ENCODE measurements at places on chromosomes 1 and 21.

- DNase-seq, result no peak
Measured at GRCh38 chr21:28483301-28484035, 509.2 kb downstream of the LTN1 start.

GRCh38 chr1:171126504-171126903, 35.8 kb downstream of the FMO3 start:
- DNase-seq, result no peak

- no peak for DNase-seq
Measured at GRCh38 chr21:25175938-25176337, 431.3 kb downstream of the MRPL39 start.

- no peak for DNase-seq
Measured at GRCh38 chr1:232641507-232641906, 11.6 kb upstream of the SIPA1L2 start.

DNA sequence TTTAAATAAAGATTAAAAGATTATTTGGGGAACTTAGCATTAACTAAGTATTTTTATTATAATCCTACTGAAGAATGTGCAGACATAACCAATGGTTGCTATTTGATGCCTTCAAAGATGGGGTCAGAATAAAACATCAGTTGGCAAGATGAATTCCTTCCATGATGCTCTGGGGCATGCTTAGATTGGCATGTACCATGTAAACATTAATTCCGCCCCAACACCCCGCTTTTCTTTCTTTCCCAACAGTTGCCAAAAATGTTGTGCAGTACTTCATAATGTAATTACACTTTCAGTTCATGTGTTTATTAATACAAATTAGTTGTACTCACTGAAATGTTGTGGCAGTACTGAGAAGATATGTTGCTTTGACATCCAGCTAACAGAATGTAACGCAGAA, 82.6 kb downstream of the SPAG17 start:
- no peak for DNase-seq

GRCh38 chr1:89657886-89658285, 25.0 kb downstream of the LRRC8C start:
- no peak for DNase-seq

- no peak for DNase-seq
Measured at GRCh38 chr1:115706587-115707425, 61.7 kb downstream of the CASQ2 start.

DNA sequence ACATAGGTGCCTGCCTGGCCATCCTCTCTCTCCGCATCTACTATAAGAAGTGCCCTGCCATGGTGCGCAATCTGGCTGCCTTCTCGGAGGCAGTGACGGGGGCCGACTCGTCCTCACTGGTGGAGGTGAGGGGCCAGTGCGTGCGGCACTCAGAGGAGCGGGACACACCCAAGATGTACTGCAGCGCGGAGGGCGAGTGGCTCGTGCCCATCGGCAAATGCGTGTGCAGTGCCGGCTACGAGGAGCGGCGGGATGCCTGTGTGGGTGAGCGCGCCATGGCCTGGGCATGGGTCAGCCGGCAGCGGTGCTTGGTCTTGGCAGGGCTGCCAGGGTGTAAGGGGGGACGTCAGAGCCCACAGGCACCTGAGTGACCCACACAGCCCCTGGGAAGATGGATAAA, 13.3 kb downstream of the EPHA8 start:
- no peak for DNase-seq

DNA sequence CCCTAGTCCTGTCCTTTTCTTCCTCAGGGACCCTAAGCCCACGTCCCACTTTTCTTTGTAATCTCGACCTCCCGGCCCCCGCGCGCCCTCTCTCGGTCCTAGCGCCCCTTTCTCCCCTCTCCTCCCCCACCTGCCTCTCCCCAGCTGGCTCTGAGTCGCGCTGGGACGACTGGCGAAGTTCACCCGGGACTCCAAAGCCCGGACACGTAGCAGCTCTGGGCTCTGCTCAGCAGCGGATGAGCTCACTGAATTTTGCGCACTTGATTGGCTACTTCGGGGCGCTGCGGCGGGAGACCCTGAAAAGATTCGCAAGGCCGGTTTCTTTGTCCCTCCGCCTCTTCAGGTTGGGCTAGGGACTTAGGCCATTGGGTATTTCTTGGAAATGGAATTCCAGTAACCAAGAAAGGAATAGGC, 16.3 kb upstream of the ACKR1 start:
- no peak for DNase-seq

GRCh38 chr1:174931214-174931613, 68.5 kb upstream of the CACYBP start:
- DNase-seq, result no peak

- DNase-seq, result no peak
Measured at GRCh38 chr1:27152829-27153548, 1.9 kb downstream of the SLC9A1 start.

DNA sequence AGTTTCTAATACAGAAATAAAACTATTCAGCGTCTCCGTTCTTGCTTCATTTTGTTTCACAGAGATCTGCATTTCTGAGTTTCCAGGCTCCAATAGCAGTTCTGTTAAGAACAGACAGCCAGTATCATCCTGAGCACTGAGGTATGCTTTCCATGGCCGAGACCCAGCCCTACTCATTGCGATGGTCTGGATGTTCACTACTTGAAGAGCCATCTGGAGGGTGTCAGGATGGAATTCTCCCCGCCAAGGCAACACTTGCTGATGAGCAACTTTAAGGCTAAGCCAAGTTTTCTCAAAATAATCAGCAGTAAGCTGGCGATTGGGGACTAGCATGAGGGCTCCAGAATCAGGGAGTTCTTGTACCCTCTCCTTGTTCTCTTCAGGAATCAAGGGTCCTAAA, 7.7 kb upstream of the BCL2L15 start:
- DNase-seq, result no peak

GRCh38 chr1:201535046-201535918, 3.6 kb upstream of the NAV1 start:
- no peak for DNase-seq

DNA sequence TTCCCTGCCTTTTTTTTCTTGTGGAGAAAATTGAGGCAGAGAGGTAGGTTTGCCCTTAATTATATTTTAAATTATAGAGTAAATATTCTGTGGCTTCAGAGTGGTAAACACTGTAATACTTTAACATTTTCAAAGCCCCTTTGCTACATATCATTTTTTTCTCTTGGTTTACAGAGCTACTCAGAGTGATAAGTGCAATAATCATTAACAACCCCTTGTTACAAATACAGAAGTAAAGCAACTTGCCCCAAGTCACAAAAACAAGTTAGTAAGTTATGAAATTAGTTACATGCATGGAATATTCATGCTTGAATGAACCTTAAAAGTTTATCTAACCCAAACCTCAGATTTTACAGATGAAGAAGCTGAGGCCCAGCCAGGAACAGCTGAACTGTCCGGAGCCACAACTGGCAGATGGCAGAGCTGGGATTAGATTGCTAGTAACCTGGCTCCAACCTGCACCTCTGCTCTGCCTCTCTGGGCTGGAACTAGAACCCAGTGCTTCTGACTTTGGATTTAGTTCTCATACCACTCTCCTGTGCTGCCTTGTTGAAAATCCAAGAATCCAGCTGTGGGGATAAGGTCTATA, 48.7 kb downstream of the TNN start:
- DNase-seq, result no peak

DNA sequence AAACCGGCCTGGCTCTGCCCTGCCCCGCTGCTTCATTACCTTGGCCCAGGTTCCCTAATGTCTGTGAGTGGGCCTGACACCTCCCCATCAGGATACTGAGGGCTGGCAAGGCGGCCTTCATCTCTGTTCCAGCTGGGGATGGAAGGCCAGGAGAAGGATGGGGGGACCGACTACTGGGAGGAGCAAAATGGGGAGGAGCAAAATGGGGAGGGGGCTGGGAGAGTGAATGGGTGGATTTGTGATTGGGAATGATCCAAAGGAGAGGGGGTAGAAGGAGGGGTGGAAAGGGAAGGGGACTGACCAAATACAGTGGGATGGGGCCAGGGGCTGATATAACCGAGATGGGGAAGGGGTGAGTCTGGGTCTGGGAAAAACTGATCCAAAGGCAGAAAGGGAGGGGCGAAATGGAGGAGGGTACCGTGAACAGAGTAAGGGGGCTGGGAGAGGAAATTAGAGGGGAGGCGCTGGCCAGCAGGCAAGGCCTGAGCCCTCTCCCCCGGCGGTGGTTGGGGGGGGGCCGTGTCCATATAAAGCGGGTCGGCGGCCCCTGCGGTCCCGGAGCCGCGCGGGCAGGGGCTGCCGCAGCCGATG, at the start of gene FOXE3:
Gene FOXE3 (plus strand): TSS at position 558 of the 591 bp plus-strand sequence. CDS start 31 bp downstream, at position 589.
- DNase-seq, result no peak

DNA sequence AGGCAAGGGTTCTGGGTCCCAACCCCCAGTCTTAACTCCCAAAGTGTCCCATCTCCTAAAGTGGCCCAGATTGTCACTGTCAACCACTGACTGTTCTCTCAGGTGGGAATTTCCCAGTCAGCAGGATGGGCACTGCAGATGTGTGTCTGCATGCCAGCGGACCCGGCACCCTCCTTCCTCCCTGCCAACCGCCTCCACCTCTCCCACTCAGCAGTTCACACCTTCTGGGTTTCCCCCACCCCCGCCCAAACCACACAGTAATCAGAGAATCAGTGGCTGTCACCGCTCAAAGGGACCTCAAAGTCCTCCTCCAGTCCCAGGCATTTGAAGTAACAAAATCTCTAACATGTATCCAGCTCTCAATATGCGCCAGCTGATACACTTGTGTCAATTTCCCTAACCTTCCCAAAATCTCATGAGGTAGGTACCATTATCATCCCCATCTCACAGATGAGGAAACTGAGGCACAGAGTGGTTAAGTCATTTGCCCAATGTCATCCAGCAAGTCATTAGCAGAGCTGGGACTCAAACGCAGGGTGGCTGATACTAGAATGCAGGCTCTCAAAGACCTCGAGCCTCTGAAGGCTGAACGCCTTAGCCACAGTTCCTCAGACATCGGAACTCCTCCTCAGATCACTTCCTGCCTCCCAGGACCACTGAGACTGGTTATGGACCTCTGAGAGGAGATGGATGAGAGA, 4.8 kb downstream of the RUNX3 start:
- DNase-seq, result peak; percentile 81

GRCh38 chr21:38795475-38795874, 10.3 kb upstream of the ETS2 start:
- DNase-seq, result no peak

DNA sequence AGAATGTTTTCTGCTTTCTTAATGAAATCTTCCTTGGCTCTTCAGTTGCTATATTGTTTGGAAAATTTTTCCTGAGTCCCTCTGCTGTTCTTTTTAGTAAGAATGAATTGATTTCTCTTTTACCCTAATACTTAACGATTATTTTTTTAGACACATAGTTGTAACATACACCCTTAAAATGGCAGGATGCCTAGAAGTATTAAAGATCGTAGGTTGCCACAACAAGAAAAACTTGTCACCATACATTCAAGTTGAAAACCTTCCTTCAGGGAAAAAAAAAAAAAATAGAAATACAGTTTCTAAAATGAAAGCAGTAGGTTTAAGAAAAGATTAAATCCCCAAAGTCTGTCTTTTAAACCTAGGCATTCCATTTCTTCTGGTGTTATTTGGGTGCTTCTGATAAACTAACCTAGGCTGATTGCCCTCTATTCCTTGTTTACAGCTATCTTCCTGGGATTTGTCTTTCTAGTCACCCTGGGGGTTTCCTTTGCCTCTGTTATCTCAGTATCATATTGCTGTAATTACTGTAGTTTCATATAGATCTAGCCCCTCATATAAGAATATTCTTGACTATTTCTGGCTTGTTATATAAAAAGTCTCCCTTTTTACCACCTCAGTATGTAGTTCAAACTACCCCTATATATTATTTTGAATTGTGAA, 16.8 kb downstream of the SUCO start:
- no peak for DNase-seq

DNA sequence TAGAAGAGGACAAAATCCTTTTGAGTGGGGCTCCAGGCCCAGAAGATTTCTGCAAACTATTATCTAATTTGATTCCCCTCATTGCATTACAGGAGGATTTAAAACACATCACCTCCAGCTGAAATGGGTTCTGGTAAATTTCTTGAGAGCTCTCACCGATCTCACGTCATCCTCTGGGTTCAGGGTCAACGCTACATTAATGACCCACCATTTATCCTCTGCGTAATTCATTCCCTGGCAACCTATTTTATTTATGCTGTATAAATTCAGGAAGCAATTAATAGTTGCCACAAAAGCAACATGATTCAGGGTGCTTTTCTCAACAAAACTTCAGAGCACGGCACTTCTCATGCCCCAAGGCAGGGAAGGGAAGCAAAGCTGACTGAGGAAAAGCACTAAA, 38.9 kb downstream of the LMX1A start:
- no peak for DNase-seq

DNA sequence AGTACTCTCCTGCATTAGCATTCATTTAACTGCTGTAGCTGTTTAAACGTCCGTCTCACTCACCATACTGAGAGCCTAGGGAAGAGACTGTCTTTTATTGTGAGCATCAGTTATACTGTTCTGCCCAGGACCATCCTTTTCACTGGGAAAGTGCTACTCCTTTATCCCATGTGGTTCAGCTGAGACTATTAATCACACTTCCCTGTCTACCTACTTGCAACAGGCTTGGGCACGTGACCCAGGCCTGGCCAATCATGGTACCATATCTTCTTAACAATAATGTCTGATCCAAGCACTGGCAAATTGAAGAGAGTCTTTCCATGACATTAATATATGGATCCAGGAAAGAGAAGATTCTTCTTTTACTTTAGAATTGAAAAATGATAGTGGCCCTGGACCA, 108.1 kb downstream of the TM2D1 start:
- no peak for DNase-seq

DNA sequence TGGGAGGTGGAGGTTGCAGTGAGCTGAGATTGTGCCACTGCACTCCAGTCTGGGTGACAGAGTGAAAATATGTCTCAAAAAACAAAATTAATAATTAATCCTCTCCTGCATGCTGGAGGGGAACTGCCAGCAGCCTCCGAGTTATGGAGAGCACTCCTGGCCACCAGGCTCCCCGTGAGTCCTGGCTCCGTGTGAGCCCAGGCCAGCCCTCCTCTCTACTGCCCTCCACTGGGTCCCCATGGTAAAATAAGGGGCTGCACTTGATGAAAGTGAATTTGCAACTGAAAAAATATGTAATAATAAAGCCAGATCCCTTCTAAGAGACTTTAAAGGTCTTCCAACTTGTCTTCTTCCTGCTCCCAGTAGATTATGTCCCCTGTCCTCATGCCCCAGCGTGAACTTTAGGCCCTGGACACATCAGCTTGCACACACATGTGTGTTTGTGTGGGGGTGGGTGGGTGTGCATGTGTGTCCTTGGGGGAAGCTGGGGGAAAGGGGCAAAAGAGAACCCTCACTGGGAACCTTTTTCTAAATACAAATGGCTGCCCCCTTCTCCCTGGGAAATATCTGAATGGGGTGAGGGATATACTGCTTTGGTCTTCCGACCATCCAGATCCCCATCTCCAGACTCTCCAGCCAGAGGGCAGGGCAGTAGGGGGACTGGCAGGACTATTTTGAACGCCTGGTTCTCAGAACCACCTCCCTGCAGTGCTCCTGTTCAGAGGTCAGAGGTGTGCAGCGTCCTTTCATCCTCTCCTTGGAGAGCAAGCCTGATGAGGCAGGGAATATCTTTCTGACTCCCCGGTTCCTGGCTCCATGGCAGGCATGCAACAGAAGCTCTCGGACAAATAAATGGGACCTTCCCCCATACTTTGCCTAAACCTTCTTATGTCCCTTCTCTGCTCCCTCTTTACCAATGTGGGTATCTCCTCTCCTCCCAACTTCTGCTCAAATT, 26.2 kb downstream of the NEK2 start:
- DNase-seq, result no peak

- no peak for DNase-seq
Measured at GRCh38 chr1:84672080-84672854, 18.0 kb downstream of the SSX2IP start.

- DNase-seq, result no peak
Measured at GRCh38 chr1:170660871-170661645, 2.9 kb upstream of the PRRX1 start.
